ENCODE measurements at places on chromosomes 3 and 15.

DNA sequence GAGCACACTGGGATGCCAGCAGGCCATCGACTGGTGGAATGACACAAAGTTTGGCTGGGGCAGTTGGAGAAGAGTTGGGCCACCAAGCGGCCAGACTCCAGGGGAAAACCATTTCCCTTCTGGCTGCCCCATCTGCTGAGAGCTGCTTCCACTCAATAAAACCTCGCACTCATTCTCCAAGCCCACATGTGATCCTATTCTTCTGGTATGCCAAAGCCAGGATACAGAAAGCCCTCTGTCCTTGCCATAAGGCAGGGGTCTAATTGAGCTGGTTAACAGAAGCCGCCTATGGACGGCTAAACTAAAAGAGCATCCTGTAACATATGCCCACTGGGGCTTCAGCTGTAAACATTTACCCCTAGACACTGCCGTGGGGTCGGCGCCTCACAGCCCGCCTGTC lies 55.1 kb downstream of the NKIRAS1 start:
- H3K4me1 ChIP-seq: peaks cover 32% of the 10 kb centered on the region
- H3K36me3 ChIP-seq: no peaks in the 10 kb centered on the region
- DNase-seq: no peak
- H3K27ac ChIP-seq: no peak overlapping the region
- H3K4me3 ChIP-seq: no peak overlapping the region

DNA sequence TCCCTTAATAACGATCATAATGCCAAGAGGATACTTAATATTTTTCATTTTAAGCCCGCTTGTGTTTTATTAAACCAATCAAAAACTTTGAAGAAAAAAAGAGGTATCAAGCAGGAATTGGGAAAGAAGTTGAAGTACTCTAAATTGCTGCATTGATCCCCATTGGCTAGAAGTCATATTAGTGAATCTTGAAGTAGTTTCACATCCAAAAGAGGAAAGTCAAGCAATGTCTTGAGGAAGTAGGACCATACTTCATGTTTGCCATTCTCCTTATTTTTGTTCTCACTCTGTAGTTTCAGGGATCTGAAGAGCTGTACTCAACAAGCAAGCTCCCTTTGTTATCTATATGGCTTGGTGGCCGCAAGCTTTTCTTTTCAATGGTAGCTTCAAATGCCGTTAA lies 2.2 kb downstream of the SCAANT1 start:
- H3K36me3 ChIP-seq: no peaks in the 10 kb centered on the region
- H3K4me3 ChIP-seq: no peak overlapping the region
- DNase-seq: no peak

DNA sequence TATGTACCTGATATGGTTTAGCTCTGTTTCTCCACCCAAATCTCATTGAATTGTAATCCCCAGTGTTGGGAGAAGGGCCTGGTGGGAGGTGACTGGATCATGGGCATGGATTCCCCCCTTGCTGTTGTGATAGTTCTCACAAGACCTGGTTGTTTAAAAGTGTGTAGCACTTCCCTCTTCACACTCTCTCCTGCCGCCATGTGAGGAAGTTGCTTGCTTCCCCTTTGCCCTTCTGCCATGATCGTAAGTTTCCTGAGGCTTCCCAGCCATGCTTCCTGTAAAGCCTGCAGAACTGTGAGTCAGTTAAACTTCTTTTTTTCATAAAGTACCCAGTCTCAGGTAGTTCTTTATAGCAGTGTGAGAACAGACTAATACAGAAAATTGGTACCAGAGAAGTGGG lies 93.1 kb downstream of the C3orf70 start:
- H3K27me3 ChIP-seq: peaks cover 6% of the 10 kb centered on the region
- H3K27ac ChIP-seq: no peak overlapping the region
- H3K4me1 ChIP-seq: no peaks in the 10 kb centered on the region
- H3K4me3 ChIP-seq: no peak overlapping the region
- DNase-seq: no peak
- H3K36me3 ChIP-seq: peaks cover 47% of the 10 kb centered on the region

GRCh38 chr15:45548753-45549520 lies 26.4 kb upstream of the SLC30A4 start:
- no peak for DNase-seq
- no peaks in the 10 kb centered on the region for H3K27me3 ChIP-seq
- no peak overlapping the region for H3K27ac ChIP-seq
- no peaks in the 10 kb centered on the region for H3K36me3 ChIP-seq

GRCh38 chr15:50685976-50686468 lies 575 bp downstream of the TRPM7 start:
- H3K27ac ChIP-seq: peak overlapping the region; percentile 92
- no peaks in the 10 kb centered on the region for H3K36me3 ChIP-seq
- peak; percentile 67 for DNase-seq
- H3K27me3 ChIP-seq: peaks cover 8% of the 10 kb centered on the region
